ENCODE measurements at places on chromosomes 1 and 21.

- DNase-seq: no peak
Observed at GRCh38 chr1:174359454-174359805, 88.3 kb upstream of the GPR52 start.

DNA sequence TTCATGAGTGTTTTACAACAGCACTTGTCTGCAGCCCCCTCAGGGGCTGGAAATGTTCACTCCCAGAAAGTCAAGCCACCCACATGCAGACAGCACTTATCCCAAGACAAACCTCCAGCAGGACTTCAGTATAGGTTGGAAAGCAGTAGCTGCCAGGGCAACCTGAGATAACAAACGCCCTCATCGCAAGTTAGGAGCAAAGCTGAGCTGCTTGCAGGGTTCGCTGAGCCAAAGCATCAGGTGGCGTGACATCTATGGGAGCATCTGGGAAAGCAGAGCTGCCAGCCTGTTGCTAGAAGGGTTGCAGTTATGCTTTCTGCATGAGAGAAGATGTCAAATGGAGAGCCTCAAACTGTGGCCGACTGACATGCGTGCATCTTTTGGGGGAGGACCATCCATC lies 4.2 kb upstream of the STXBP3 start:
- no peak for DNase-seq

DNA sequence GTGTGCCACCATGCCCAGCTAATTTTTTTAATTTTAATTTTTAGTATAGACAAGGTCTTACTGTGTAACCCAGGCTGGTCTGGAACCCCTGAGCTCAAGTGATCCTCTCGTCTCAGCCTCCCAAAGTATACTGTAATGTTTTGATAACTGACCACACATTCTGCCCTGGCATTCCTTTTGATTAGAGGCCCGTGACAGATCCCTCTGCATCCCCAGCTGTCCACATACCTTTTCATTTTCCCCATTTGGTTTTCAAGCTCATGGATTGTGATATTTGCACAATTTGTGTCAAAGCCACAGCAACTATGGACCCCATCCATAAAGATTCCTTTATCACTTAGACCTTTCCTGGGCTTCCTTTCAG lies 116.8 kb upstream of the ATP1A1 start:
- no peak for DNase-seq

DNA sequence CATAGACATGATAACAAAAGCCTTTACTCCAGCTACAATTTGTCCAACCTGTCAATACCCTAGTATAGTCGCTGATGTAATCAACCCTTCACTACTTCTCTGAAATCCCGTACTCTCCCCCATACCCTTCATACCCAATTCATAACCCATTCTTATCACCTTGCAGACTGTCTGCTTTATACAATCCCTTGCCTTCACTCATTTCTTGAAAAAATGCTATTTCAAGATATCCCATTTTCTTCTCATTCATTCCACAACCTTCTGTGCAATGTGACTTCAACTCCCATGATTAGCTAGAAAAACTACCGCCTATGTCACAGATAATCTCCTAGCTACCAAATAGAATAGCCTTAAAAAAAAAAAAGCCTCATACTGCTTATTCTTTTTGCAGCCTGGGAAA lies 49.5 kb downstream of the EPS15 start:
- DNase-seq: no peak

- DNase-seq: no peak
Observed at GRCh38 chr1:201525193-201525778, 13.6 kb upstream of the NAV1 start.

- DNase-seq: no peak
Observed at GRCh38 chr1:211495584-211495983, 3.6 kb upstream of the RD3 start.

- DNase-seq: no peak
Observed at GRCh38 chr1:174858301-174858700, 141.4 kb upstream of the CACYBP start.

GRCh38 chr1:86636898-86637297 lies 67.5 kb upstream of the SH3GLB1 start:
- DNase-seq: no peak

- no peak for DNase-seq
Observed at GRCh38 chr1:154765970-154766369, 104.1 kb downstream of the KCNN3 start.

GRCh38 chr1:175927944-175928343 lies 184.5 kb upstream of the TNR start:
- DNase-seq: no peak

Measured in naive thymus-derived CD4-positive, alpha-beta T cell (primary cell).